Right cardiac atrium (tissue), 5 donors: ENCODE measurements at places on chromosomes 4 and X. TPM values are rescaled to one million over a fixed set of nuclear protein-coding genes. Genes with fewer than 3 reads are reported as not detected.

DNA sequence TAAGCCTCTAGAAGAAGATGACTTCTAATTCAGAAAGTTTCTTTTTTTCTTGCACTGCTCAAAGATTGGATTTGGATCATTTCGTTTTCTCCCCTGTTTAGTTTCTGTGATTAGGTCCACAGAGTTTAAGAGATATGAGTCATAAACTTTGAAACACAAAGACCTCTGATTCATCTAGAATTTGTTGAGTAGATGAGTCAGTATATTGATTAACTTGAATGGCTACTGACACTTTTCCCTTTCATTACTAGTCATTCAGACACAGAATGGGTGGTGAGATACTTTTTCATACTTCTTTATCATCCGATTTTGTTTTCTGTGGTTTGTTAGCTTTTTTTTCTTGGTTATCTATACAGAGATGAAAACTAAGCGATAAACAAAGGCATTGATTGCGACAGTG lies 34.1 kb upstream of the AFF2 start:
- no peak for DNase-seq

The ZNF157 gene
- total RNA-seq, result not detected

DNA sequence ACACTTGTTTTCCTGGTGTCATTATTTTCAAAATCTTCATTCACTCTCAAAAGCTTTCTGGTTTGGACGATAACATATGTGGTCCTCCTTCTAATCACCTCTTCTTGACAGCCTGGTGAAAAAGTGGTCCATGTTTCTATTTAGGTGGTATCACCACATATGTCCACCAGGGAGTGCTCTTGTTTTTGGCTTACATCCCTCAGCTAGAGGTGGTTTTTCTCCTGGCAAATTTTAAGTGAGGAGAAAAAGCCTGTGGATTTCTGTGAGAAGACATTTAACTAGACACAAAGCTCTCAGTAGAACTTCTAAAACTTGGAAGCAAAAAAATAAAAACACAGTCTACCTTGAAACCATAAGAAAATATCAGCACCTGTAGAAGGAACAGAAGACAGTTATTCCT lies 58.0 kb upstream of the FRMPD4 start:
- DNase-seq, result no peak

DNA sequence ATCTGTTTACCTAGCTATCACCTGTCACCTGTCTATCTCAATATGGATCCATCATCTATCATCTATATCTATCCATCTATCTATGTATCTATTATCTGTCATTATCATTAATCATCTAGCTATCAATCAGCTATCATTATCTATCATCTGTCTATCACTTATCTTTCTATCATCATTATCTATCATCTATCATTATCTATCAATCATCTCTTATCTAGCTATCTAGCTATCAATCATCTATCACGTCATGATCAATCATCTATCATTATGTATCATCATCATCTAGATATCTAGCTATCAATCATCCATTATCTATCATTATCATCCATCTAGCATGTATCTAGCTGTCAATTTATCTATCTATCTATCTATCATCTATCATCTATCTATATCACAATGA lies 7.9 kb downstream of the ARSD start:
- no peak for DNase-seq

DNA sequence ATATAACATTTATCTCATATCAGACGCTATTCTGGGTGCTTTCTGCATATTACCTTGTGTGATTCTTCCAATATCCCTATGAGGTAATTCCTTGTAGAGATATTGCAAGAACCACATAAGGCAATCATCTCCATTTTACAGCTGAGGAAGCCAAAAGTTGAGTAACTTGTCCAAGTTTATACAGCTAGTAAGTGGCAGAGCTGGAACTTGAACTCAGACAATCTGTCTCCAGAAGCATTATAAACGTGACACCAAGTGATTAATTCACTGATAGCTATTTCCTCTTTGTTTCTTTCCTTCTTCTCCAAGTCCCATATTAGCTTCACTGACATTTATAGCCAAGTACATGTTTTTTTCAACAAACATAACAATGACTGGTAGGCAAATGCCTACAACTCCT lies 7.3 kb downstream of the EMCN start:
- no peak for DNase-seq

The JCHAIN gene
- total RNA-seq, result 20.0 TPM

The HTR2C gene
- not detected for total RNA-seq

The ESX1 gene
- not detected for total RNA-seq

DNA sequence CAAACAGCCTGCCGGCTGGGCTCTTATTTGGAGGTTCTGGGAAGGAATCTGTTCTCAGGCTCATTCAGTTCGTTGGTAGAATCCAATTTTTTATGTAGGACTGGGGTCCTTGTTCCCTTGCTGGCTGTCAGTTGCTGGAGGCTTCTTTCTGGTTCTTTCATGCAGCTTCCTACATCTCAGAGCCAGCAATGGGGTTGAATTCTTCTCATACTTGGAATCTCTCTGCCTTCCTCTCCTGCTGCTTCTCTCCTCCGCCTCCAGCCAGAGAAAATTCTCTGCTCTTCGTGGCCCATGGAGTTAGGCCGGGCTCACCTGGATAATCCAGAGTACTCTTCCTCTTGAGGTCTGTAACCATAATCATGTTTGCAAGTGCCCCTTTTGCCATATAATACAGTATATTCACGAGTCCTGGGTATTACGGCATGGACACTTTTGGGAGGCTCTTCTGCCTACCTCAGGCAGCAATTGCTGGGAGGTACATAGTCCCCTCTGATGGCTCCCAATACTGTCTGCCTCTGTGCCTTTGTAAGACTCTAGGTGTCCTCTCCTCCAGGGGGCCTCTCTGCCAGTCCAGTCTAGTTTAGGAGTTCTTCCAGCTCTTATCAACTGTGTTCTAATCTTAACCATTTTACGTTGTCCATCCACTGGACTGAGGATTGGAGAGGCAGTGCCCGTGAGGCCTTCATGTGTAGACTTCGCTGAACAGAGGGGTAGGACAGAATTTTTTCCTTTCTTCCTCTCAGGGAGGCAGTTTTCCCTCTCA lies 2.2 kb downstream of the TRMT44 start:
- no peak for DNase-seq

- DNase-seq, result no peak
Observed at GRCh38 chrX:106300656-106301055, 132.6 kb downstream of the PWWP3B start.

The IL2 gene
- not detected for total RNA-seq

- no peak for DNase-seq
Observed at GRCh38 chrX:70139736-70140135, 6.5 kb downstream of the IGBP1 start.

GRCh38 chrX:25131055-25131454 lies 115.3 kb upstream of the ARX start:
- no peak for DNase-seq

DNA sequence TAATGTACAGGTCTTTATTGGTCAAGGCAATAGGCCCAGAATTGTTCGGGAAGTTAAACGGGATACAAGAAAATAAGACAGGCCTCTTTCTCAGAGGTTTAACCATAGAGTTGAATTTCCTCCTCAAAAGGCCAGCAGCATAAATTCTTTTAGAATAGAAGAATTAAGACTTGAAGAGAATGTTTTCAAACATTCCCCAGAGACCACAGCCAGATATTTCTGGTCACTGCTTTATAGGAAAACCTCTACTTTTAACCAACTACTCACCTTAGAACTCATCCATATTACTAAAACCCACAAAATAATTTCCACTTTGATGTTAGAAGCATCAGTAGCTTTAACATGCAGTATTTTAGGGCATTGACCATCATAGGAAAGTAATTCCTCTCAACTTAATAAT lies 317.9 kb downstream of the RAB28 start:
- DNase-seq, result no peak

GRCh38 chrX:75181721-75182120 lies 25.6 kb upstream of the ABCB7 start:
- no peak for DNase-seq

DNA sequence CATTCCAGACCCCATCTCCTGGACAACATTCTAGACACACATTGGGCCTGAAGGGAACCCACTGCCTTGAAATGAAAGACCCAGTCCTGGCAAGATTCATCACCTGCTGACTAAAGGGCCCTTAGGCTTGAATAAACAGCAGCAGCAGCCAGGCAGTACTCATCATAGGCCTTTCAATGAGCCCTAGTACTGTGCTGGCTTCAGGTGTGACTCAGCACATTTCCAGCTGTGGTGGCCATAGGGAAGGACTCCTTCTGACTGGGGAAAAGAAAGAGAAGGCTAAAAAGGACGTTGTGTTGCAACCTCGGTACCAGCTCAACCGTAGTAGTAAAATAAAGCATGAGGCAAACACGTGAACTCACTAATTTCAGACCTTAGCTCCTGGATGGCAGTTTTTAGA lies 344.0 kb downstream of the ACTRT1 start:
- DNase-seq, result no peak

GRCh38 chr4:3257556-3258482 lies 8.9 kb downstream of the MSANTD1 start:
- DNase-seq, result no peak

- no peak for DNase-seq
Observed at GRCh38 chr4:70996018-70996360, 2.5 kb downstream of the DCK start.

The TBC1D9 gene
- total RNA-seq, result 10.2 TPM

- no peak for DNase-seq
Observed at GRCh38 chrX:72271812-72272211, 5.2 kb downstream of the RPS4X start.

GRCh38 chr4:88697588-88698329 lies at the start of gene NAP1L5:
Gene NAP1L5, minus strand, starts transcription at chr4:88697829. Its CDS starts 75 bp downstream, at chr4:88697754.
- peak; percentile 78 for DNase-seq

- peak; percentile 73 for DNase-seq
Observed at GRCh38 chr4:2799224-2799911, 6.5 kb downstream of the SH3BP2 start.

- no peak for DNase-seq
Observed at GRCh38 chr4:95027905-95028618, 270.3 kb downstream of the BMPR1B start.
